ENCODE measurements at places on chromosomes 11 and 22.
A peak's percentile ranks its signal among the peaks of the same experiment; 100 is the strongest.

GRCh38 chr11:56783448-56784041 is 35.0 kb upstream of the OR9G4 start:
- peak; percentile 3 for DNase-seq
- H3K4me1 ChIP-seq, result no peaks in the 10 kb centered on the region
- H3K27me3 ChIP-seq, result no peaks in the 10 kb centered on the region
- no peaks in the 10 kb centered on the region for H3K36me3 ChIP-seq

GRCh38 chr22:17724678-17725499 is 49.4 kb downstream of the BID start:
- no peaks in the 10 kb centered on the region for H3K27me3 ChIP-seq
- H3K4me1 ChIP-seq, result no peaks in the 10 kb centered on the region
- no peak for DNase-seq

DNA sequence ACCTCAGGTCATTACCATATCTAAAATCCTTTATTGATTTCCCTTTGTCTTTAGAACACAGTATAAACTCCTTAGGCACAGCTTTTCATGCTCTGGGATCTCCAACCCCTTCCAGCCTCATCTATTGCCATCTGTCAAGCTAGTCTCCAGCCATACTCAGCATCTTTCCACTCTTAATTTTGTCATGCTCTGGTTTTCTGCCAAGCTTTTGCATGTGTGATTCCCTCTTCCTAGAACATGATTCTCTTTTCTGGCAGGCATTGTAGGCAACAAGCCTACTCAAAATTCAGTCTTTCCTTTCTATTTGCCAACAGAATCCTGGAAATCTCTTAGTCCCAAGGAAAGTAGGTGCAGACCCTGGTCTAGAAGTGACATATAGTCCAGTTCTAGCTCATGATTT is 35.5 kb upstream of the SLC6A5 start:
- no peaks in the 10 kb centered on the region for H3K36me3 ChIP-seq
- no peaks in the 10 kb centered on the region for H3K4me1 ChIP-seq
- DNase-seq, result no peak
- H3K4me3 ChIP-seq, result no peak overlapping the region
- no peak overlapping the region for H3K27ac ChIP-seq

- H3K36me3 ChIP-seq, result no peaks in the 10 kb centered on the region
- no peak overlapping the region for H3K4me3 ChIP-seq
- peaks cover 20% of the 10 kb centered on the region for H3K4me1 ChIP-seq
- H3K27me3 ChIP-seq, result no peaks in the 10 kb centered on the region
- H3K27ac ChIP-seq, result no peak overlapping the region
- DNase-seq, result no peak
These were observed 1079.0 kb upstream of the TENM4 start for GRCh38 chr11:80519596-80520506.

- H3K4me1 ChIP-seq, result peaks cover 12% of the 10 kb centered on the region
- H3K4me3 ChIP-seq, result no peak overlapping the region
- peaks cover 4% of the 10 kb centered on the region for H3K36me3 ChIP-seq
- DNase-seq, result no peak
These were observed 17.7 kb upstream of the RGL4 start for GRCh38 chr22:23673050-23673620.

- H3K4me1 ChIP-seq, result peaks cover 18% of the 10 kb centered on the region
- no peaks in the 10 kb centered on the region for H3K36me3 ChIP-seq
- no peak overlapping the region for H3K27ac ChIP-seq
- H3K4me3 ChIP-seq, result no peak overlapping the region
- H3K27me3 ChIP-seq, result peaks cover 25% of the 10 kb centered on the region
These were observed 18.7 kb upstream of the PANX2 start for GRCh38 chr22:50151571-50152537.

DNA sequence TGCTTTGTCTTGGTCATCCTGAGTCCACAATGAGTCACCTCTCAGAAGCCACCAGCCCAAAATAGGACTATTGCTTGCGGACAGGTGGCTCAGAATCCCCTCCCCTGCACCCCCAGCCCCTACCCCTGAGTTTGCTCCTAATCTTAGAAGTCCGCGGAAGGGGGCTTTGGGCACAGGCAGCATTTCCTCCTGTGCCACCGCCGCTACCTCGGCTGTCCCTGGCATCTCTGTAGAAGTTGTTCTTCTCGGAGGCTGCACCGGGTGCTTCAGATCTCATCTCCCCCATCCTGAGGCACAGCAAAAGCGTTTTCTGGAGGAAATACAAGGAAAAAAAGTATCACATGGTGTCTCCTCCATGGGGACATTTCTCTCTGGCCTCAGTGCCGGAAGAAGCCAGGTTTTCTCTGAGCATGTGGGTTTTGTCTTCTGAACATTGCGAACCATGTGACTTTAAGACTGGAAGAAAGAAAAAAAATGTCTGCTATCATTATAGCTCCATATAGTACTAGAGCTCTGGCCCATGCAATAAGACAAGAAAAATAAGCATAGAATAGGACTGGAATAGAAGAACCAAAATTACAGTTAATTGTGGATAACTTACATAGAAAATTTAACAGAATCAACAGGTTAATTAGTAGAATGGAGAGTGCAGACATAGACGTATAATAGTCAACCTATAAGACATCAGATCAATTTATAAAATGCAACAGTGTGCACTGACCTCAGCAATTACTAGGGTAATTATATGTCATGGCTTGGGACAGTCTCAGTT is 63.2 kb downstream of the SHISAL1 start:
- H3K4me1 ChIP-seq, result no peaks in the 10 kb centered on the region
- H3K27me3 ChIP-seq, result peaks cover 15% of the 10 kb centered on the region
- H3K36me3 ChIP-seq, result peaks cover 9% of the 10 kb centered on the region
- no peak for DNase-seq
- no peak overlapping the region for H3K4me3 ChIP-seq
- no peak overlapping the region for H3K27ac ChIP-seq

- H3K36me3 ChIP-seq, result no peaks in the 10 kb centered on the region
- H3K4me1 ChIP-seq, result peaks cover 42% of the 10 kb centered on the region
- no peak for DNase-seq
- no peak overlapping the region for H3K4me3 ChIP-seq
- no peak overlapping the region for H3K27ac ChIP-seq
These were observed 3.7 kb upstream of the FGF3 start for GRCh38 chr11:69822676-69823494.

DNA sequence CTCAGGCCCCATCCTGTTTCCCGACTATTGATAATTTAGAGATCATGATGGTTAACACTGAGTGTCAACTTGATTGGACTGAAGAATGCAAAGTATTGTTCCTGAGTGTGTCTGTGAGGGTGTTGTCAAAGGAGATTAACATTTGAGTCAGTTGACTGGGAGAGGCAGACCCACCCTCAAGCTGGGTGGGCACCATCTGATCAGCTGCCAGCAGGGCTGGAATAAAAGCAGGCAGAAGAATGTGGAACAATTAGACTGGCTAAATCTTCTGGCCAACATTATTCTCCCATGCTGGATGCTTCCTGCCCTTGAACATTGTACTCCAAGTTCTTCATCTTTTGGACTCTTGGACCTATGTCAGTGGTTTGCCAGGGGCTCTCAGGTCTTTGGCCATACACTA is 1170.0 kb upstream of the CNTN5 start:
- H3K4me3 ChIP-seq, result no peak overlapping the region
- H3K36me3 ChIP-seq, result no peaks in the 10 kb centered on the region
- H3K27me3 ChIP-seq, result peaks cover 40% of the 10 kb centered on the region

DNA sequence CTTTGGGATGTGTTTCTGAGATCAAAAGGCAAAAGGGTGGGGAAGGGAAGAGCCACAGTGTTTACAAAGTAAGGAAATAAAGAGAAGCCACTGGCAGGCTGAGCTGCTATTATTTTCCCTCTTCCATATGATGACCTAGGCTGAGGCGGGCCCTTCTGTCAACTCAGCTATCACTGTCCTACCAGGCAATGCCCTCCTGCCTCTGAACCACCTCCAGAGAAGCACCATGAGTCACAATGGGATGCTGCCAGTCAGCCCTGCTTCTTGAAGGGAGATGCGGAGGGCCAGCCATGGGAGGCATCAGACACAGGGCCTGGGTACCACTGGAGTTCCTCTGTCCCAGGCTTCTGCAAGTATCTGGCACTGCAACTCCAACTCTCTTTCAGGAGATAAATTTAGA is 107.9 kb upstream of the BID start:
- no peak overlapping the region for H3K27ac ChIP-seq
- peaks cover 23% of the 10 kb centered on the region for H3K4me1 ChIP-seq
- no peak overlapping the region for H3K4me3 ChIP-seq

DNA sequence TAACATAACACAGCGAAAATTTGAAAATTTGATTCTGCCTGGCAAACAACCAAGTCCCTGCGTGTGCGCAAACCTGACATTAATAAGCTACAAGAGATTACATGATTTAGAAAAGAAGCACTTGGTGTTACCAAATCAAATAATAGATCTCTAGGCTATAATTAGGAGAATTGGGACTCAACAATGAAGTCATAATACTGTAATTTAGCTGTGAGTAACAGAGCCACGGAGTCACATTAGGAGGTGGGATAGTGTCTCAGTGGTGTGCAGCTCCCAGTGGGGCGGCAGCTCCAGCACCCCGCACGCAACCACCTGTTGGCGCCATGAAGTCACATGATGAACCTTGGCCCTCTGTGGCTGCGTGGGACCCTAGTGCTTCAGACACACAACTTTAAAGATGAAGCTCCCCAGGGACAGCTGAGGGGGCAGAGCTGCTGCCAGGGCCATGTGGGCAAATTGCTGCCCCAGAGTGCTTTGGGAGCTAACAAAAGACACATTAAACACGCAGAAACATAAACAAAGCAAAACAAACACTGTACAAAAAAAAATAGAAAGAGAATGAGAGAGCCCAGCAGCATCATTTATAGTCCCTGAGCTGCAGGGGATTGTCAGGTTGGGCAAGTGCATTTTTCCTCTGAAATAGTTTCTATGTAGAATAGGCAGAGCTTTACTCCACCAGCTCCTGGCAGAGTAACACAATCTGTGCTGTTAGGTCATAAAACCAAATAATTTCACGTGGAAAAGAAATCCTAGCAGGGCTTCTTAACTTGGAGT is 605.6 kb downstream of the SOX6 start:
- peaks cover 8% of the 10 kb centered on the region for H3K36me3 ChIP-seq
- no peak overlapping the region for H3K27ac ChIP-seq
- DNase-seq, result no peak
- no peak overlapping the region for H3K4me3 ChIP-seq
- H3K27me3 ChIP-seq, result peaks cover 5% of the 10 kb centered on the region

GRCh38 chr11:46307369-46307768 is 29.9 kb downstream of the CREB3L1 start:
- H3K27me3 ChIP-seq, result peaks cover 12% of the 10 kb centered on the region
- H3K27ac ChIP-seq, result peak overlapping the region; percentile 18
- peaks cover 34% of the 10 kb centered on the region for H3K4me1 ChIP-seq
- H3K36me3 ChIP-seq, result peaks cover under 1% of the 10 kb centered on the region
- no peak for DNase-seq

- no peak overlapping the region for H3K27ac ChIP-seq
- H3K27me3 ChIP-seq, result no peaks in the 10 kb centered on the region
- no peak overlapping the region for H3K4me3 ChIP-seq
- H3K4me1 ChIP-seq, result peaks cover 33% of the 10 kb centered on the region
- no peak for DNase-seq
These were observed 16.0 kb downstream of the LRRC55 start for GRCh38 chr11:57197762-57198161.

DNA sequence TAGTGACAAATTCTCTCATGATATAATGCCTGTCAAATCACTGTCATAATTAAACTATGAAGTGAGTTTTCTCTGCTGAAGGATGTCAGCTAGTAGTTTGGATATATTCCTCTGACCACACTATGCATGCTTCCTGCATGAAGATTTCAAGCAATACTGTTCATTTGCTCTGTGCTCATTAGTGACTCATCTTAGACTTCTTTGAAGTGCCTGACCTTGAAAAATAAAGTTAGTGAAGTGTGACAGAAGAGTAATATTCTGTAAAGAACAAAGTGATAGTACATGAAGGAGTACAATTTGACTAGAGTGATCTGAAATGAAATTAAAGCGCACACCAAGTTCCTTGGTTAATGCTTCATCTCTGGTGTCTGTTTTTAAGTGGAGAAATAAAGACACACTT is 629.5 kb upstream of the ANO3 start:
- peaks cover 9% of the 10 kb centered on the region for H3K4me1 ChIP-seq
- H3K4me3 ChIP-seq, result no peak overlapping the region
- no peak for DNase-seq
- H3K36me3 ChIP-seq, result no peaks in the 10 kb centered on the region
- no peaks in the 10 kb centered on the region for H3K27me3 ChIP-seq

DNA sequence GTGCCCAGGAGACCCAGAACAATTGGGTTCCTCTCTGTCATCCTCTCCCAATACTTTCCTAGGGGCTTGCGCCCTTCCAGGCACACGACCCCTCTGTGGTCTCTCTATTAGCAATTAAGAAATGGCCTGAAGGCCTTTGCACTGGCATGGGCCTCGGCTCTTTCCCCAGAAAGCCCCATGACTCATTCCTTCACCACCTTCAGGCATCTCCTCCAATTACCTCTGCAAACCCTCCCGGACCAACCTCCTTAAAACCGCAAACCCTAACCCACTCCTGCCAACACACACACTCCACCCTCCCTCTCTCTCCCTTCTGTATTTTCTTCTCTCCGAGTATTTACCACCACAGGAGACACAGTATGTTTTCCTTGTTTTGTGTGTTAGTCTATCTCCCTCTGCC is 36.7 kb downstream of the LARGE1 start:
- H3K36me3 ChIP-seq, result no peaks in the 10 kb centered on the region
- no peak for DNase-seq
- H3K27me3 ChIP-seq, result peaks cover 7% of the 10 kb centered on the region
- no peak overlapping the region for H3K27ac ChIP-seq
- peaks cover 46% of the 10 kb centered on the region for H3K4me1 ChIP-seq

GRCh38 chr22:38419858-38420160 is 35.2 kb downstream of the KCNJ4 start:
- peaks cover 1% of the 10 kb centered on the region for H3K27me3 ChIP-seq
- H3K27ac ChIP-seq, result no peak overlapping the region
- DNase-seq, result no peak
- no peak overlapping the region for H3K4me3 ChIP-seq
- H3K4me1 ChIP-seq, result peaks cover 36% of the 10 kb centered on the region
- no peaks in the 10 kb centered on the region for H3K36me3 ChIP-seq
